ENCODE measurements at places on chromosomes 12 and 14.

GRCh38 chr14:68574906-68575305 lies 218.0 kb downstream of the ZFP36L1 start:
- DNase-seq = no peak

DNA sequence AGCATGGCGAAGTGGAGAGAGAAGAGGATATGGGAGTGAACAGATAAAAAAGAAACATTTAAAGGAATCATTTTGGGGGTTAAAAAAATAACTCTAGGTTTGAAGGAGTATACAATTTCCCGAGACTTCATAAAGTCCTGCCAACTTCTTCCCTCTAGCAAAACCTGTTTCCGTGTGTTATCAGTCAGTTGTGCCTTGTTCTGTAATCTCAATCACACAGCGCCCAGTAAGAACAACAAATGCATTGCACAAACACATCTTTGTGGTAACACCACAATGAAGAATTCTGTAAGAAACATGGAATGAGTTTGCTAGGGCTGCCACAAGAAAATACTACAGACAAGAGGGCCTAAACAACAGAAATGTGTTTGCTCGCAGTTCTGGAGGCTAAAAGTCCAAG lies 144.7 kb upstream of the FUT8 start:
- DNase-seq = no peak

GRCh38 chr12:39872425-39872824 lies 233.5 kb downstream of the SLC2A13 start:
- no peak for DNase-seq

DNA sequence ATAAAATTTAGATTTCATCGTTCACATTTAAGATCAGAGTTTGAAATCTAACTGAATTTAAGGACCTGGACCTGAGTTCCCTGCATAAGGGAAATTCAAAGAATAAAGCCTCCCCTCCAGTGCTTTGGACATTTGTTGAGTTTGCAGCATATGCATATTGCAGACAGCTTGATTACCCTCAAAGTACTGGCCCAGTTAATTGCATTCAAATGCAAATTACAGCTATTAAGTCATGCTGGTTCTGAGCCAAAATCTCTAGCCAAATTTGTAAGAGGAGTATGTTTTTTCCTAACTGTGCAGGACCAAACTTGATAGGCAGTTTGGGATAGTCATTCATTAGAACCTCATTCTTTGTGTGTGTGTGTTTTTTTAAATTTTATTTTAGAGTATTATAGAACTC lies 9.1 kb upstream of the KIF21A start:
- DNase-seq = no peak

DNA sequence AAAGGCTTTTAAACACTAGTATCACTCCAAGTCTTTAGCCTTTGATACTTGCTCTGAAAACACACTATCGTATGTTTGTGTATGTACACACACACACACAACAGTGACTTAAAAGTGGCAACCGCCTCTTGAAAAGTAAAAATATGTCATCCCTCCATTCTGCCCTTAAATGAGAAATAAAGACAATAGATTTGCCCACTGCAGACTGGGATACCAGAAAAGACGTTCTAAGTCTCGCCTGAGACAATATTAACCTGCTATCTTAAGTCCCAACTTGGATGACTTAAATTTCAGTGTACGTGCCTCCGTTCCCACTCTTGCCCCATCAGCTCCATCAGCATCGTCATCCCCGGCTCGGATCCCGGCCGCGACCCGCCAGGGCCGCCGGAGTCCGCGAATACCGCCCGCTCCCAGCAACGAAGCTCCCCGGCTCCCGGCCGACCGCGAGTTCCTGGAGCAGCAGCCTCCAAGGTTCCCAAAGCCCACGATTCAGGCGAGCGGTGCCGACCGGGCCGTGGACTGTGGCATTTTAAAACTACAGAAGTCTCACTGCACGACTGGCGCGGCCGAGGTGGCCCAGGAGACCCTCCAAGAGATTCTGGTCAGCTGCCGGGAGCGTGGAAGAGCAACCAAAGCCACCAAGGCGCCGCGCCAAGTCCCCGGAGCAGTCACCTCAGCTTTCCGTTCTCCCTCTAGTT lies 2.8 kb upstream of the ARID2 start:
- DNase-seq = peak; percentile 63

DNA sequence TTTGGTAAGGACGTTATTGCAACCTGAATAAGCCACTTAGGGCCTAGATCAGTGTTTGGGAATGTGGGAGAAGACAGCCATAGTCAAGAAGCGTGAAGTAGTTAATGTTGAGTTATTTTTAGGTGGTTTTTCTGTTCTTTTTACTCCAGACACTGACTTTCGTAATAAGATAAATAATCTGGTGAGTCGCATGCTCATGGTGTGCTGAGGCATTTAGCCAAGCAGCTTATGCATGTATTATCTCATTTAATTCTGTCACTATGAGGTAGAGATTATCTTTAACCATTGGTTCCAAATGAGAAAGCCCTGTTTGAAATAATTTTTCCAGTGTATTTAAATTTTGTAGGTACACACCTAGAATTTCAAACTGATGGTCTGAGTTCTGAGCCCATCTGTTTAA lies 67.3 kb downstream of the RCOR1 start:
- DNase-seq = no peak

DNA sequence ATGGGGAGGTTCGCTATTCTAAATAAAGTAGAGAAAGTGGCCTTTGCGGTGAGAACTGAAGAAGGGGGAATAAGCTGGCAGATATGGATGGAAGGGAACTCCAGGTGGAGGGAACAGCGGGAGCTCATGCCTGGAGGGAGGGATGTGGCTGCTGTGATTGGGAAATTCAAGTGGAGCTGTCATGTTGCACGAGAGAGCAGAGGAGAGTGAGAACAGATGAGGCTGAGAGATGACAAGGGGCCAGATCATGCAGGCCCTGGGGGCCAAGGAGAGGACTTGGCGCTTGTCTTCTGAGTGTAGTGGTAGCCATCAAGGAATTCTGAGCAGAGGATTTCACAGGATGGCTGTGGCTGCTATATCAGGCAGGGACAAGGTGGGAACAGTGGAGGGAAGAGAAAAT lies 35.0 kb downstream of the TGFB3 start:
- DNase-seq = no peak

DNA sequence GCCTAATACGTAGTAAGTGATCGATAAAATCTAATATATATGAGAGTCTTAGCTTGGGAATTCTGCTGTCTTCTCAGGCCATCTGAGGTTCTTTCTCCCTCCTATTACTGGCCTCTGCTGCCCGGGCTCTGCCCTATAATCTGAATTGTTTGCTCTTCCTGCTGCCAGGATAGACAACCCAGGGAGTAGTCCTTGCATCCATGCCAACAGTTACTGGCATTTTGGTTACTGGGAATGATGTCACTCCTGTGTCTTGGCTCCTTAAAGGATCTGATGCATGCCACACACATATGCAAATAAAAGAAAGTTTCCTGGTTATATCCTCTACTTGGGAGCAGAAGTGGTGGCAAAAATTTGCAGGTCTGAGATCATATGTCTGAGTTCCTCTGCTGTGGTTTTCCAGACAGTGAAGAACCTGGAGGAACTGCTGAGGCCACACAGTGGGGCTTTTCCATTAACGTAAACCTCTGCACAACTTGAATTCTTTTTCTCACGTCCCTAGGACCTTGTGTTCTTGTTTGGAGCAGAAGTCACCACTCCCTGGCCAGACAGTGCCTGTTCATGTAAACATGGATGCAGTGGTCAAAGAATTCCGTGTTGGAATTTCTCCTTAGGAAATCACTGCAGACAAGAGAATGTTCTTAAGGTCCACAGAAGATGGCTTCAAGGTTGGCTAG lies 320.6 kb upstream of the TBX3 start:
- no peak for DNase-seq

GRCh38 chr12:64911081-64911480 lies 86.6 kb downstream of the TBC1D30 start:
- no peak for DNase-seq

- DNase-seq = no peak
Observed at GRCh38 chr12:98151105-98151590, 364.2 kb upstream of the TMPO start.

DNA sequence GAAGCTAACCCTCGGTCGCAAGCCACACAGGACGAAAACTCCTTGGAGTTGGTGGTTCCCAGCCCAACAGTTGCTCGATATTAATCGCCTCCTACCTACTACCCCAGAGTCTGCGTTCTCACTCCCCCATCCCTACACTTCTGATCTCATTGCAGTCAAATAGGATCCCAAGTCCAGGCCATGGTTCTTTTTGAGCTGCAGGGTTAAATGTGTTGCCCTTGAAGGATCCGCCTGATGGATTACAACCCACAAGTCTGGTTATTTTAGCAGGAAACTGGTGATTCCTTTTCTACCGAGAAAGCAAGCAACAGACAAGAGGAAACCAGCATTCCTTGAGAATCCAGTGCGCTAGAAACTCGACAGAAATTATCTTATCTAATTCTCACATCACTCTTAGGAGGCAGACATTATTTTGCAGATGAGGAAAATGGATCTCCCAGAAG lies 785 bp upstream of the NIN start:
- no peak for DNase-seq

- DNase-seq = no peak
Observed at GRCh38 chr12:114995891-114996290, 311.9 kb upstream of the TBX3 start.

DNA sequence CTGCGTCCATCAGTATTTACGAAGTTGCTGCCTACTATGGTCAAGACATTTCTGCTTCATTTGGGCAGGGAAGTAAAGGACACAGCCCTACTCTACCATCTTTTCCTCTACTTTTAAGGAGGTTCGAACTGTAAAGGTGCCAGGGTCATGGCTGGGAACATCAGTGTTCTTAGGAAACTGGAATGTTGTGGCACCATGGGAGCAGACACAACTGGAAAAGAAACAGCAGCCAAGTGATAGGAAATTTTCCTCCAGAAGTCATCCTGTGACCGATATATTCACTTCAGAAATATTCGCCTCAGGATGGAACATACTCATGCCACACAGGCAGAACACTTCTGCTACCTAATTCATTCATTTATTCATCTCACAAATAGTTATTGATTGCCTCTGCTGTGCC lies 104.4 kb downstream of the ETV6 start:
- DNase-seq = no peak

- DNase-seq = peak; percentile 81
Observed at GRCh38 chr14:29016050-29016900, 249.7 kb downstream of the FOXG1 start.

DNA sequence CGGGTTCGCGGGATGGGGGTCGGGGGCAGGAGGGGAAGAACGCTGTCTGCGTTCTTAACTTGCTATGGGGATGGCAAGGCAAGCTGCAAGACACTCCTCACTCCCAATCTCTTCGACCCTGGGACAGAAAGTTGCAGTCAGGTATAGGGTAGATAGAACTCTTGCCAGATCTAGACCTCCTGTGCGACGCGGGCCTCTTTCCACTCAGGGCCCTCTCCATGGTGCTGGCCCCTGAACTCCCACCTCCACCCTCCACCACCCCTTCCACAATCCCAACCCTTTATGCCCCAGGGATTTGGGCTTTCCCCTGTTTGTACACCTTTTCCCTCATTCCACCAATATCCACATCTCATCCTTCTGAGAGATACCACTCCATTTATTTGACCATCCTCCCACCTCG lies 812 bp downstream of the NABP2 start:
- no peak for DNase-seq

- peak; percentile 72 for DNase-seq
Observed at GRCh38 chr12:107903341-107904061, 129.0 kb downstream of the ASCL4 start.

DNA sequence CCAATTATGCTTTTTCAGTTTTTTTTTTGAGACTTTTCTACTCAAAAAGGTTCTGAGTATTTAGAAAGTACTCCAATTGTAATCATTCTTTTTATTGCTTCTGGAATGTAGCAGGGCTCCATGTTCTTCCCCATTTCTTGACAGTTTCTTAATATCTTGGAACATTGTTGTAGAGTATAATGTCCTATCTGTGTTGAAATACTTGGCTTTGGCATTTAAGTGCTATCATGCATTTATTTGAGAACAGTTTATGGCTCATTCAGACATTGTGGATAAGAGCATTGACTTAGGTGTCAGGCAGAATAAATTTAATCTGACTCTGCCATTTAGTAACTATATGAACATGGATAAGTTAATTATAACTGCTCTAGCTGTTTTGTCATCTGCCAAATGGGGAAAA lies 28.3 kb downstream of the ADIPOR2 start:
- no peak for DNase-seq

- DNase-seq = no peak
Observed at GRCh38 chr14:79661752-79662151, 549.6 kb downstream of the DIO2 start.

DNA sequence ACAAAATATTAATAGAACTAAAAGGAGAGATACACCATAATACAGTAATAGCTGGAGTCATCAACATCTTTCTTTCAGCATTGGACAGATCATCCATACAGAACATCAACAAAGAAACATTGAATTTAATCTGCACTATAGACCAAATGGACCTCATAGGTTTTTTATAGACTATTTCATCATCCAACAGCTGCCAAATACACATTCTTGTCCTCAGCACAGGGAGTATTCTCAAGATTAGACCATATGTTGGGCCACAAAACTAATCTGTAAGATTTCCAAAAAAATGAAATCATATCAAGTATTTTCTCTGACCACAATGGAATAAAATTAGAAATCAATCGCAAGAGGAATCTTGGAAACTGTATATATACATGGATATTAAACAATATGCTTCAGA lies 86.9 kb downstream of the FSCB start:
- DNase-seq = no peak

DNA sequence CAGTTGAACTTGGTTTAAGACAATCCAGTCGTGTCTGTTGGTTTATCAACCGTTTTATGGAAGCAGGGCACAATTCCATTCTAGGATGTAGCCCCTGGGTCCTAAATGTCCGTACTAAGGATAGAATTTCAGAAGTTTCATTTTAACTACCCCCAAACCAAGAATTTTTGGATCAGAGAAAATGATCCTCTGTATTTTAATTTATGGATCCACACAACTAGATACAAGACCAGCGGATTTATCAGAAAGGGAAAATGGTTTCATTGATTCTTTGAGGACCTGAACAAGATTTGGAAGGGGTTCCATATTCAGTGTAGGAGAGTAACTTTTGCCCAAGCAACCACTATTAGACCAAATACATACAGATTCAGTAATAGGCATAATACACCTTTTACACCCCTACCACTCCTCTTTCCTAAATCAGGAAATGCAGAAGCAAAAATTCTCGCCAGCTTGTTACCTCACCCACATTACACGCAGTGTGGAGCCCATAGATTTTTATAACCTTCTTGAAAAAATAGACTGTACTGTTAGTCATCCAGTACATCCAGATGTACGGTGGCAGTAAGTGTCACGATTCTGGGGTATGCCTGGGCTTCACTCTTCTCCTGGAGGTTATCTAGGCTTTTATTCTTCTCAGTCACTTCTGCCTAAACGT lies 1.4 kb upstream of the FBXL14 start:
- DNase-seq = no peak
